ENCODE measurements at places on chromosomes 12 and 14.

DNA sequence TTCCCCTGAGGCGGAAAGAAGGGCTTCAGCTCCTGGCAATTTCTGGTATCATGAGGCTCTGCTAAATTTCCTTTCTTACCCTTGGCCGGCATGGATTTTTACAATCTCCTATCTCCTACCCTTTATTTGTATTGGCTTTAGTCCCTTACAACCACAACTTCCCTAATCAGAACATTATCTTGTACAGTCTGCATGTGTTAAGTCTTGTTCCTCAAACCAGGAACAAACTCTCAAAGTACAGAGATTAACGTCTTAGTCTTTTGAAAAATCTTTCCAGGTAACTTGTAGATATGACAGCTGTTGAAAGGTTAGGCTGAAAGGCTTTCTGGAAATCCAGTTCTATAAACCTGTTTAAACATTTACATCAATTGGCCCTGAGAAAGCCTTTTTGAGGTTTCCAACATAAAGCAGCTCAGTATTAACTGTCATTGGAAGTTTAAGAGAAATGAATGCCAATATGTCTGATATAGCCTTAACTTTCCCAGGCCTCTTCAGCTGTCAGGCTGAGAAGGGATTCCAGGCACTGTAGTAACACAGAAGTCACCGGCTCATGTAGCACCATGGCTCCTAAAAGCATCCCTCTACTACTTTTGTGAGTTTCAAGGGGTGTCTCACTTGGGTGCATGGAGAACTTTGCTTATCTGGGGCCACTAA, 360.5 kb downstream of the FUT8 start:
- no peak for DNase-seq

DNA sequence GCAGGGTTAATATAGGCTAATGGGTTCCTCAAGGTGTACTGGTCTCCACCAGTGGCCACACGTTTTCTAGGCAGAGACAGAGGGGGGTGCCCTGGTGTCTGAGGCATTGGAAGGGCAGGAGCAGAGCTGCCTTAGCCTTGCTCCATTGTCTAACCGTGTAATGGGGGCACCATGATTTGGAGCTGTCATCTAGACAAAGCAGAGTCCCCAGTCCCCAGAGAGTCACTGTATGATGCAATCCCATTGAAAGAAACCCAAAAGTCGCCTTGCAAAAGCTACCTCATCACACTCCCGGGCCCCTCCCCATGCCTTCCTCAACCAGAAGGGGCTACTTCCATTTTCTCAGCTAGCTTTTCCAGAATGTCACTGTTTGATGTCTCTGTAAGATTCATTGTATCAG, 487.1 kb downstream of the AACS start:
- DNase-seq, result no peak

GRCh38 chr12:41190338-41190737, 2.2 kb downstream of the PDZRN4 start:
- no peak for DNase-seq

- DNase-seq, result no peak
Measured at GRCh38 chr14:29007990-29008389, 241.4 kb downstream of the FOXG1 start.

DNA sequence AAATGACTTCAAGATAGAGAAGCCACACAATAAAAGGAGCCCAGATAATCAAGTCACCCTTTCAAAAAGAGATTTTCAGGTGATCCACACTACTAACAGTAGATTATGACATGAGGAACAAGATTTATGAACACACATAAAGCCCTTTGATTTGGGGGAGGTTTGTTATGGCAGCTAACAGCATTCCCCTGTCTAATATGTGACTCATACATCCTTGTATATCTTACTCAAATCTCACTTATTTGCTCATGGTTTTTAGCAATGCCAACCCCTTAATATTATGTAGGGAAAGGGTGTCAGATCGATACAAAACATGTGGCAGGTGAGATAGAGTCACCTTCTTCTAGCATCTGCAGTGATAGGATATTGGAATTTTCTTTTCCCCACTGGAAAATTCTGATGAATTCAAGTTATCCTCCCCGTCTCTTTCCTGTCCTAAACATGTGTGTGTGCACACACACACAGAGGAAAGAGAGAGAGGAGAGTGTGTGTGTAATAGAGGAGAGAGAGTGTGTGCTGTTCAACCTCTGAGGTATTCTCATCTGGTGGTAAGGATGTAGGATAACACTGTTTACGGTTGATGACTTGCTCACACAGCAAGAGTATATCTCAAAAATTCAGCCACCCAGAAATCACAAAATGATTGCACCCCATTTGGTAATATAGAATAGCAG, 319.9 kb downstream of the KCNC2 start:
- DNase-seq, result no peak

- DNase-seq, result no peak
Measured at GRCh38 chr14:104898870-104899510, 25.7 kb upstream of the PLD4 start.

GRCh38 chr14:78863143-78863542, 693.0 kb downstream of the NRXN3 start:
- DNase-seq, result no peak

- peak; percentile 63 for DNase-seq
Measured at GRCh38 chr14:20530771-20531571, 25.6 kb downstream of the RNASE10 start.

DNA sequence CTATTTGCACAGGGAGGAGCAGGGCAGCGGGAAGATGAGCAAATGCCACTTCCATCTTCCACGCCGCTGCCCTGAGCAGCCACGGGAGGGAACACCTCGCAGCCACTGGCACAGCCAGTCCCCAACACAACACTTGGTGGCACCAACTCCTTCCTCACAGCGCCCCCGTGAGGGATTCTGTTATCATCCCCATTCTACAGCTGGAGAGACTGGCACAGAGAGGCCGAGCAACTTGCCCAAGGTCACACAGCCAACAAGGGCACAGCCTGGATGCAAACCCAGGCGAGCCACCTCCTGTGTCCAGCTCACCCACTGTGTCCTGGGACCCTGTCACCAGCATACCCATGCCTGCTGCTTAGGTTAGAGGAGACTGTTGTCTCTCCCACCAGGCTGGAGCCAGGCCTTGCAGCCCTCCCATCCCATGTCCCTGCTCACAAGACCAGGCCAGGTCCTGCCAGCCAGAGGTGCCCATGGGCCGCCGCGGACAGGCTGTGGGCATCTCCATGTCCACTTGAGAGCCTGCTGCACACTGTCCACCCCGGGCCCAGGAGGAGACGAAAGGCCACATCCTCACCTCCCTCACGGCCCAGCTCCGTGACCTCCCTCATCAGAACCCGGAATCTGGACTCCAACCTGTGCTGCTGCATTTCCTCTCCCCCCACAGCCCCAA, 57.0 kb downstream of the NCOR2 start:
- DNase-seq, result no peak

Data from activated CD4-positive, alpha-beta T cell treated with anti-CD3 and anti-CD28 coated beads for 24 hours (primary cell).